Myocyte (in vitro differentiated cells): ENCODE measurements at places on chromosomes 6 and 20. TPM values are rescaled to one million over a fixed set of nuclear protein-coding genes. Genes with fewer than 3 reads are reported as not detected.
A peak's percentile ranks its signal among the peaks of the same experiment; 100 is the strongest.

The ZNF165 gene
- total RNA-seq = 0.78 TPM in 1 of 2 replicates, not detected in the other

The MYCT1 gene
- total RNA-seq = 0.21 TPM in 1 of 2 replicates, not detected in the other

The C2 gene
- 7.0 and 7.5 TPM in 2 replicates for total RNA-seq

The SYCP2 gene
- 0.57 and 0.78 TPM in 2 replicates for total RNA-seq

The NRSN1 gene
- total RNA-seq = not detected in 2 replicates

The NTSR1 gene
- total RNA-seq = not detected in 2 replicates

The ARMC12 gene
- 0.16 and 0.37 TPM in 2 replicates for total RNA-seq

The ATAT1 gene
- total RNA-seq = 8.1 and 13.3 TPM in 2 replicates

The KIAA1755 gene
- 0.16 and 0.57 TPM in 2 replicates for total RNA-seq

- DNase-seq = no peak
Observed at GRCh38 chr20:9918348-9918747, 79.5 kb upstream of the PAK5 start.

DNA sequence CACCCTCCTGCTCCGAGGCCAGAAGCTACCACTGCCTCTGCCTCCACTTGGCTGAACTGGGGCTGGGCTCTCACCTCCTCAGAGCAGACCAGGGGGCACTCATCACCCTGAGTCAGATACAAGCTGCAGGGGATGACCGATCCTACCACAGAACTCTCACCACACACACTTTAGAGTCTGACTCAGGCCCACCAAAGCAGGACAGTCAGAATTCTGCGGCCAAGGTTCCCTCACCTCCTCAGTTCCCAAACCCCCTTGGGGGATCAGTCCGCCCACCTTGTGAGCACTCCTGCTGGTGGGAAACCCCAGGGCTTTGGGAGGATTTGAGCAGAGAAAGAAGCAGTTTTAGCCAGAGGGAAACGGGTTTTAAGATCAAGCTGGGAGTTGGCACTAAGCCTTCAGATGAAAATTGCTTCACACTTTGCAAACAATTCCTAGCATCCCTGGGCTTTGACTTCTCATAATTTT lies 587.8 kb upstream of the JAG1 start:
- peak; percentile 68 for DNase-seq

GRCh38 chr6:15511248-15512125 lies 151.3 kb downstream of the DTNBP1 start:
- DNase-seq = peak; percentile 47

DNA sequence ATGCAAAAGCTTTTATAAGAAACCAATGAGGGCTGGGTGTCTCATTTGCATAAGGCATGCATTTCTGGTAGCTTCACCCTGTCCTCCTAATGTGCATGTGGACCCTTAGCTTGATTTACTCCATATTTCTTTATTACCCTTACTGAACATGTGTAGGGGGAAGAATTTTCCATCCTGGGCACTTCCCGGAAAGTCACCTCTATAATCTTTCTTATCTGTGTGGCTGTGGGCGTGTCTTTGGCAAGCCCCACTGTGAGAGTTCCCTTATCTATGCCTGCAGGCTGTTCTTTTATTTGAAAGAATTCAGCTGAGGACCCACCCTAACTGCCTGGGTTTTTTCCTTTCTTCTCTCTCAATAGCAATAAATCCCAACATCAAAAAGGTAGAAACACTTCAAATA lies 627.8 kb downstream of the DOK5 start:
- DNase-seq = no peak

DNA sequence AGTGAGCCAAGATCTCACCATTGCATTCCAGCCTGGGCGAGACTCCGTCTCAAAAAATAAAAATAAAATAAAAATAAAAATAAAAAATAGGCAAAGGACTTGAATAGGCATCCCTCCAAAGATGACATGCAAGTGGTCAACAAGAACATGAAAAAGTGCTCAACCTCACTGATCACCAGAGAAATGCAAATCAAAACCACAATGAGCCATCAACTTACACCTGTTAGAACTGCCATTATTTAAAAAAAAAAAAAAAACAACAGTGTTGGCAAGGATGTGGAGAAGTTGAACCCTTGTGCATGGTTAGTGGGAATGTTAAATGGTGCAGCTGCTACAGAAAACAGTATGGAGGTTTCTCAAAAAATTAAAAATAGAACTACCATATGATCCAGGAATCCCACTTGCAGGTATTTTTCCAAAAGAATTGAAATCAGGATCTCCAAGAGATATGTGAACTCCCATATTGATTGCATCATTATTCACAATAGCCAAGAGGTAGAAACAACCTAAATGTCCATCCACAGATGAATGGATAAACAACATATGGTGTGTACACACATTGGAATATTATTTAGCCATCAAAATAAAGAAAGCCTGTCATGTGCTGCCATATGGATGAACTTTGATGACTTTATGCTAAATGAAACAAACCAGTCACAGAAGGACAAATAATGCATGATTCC lies 2.8 kb downstream of the C20orf203 start:
- peak; percentile 65 for DNase-seq

DNA sequence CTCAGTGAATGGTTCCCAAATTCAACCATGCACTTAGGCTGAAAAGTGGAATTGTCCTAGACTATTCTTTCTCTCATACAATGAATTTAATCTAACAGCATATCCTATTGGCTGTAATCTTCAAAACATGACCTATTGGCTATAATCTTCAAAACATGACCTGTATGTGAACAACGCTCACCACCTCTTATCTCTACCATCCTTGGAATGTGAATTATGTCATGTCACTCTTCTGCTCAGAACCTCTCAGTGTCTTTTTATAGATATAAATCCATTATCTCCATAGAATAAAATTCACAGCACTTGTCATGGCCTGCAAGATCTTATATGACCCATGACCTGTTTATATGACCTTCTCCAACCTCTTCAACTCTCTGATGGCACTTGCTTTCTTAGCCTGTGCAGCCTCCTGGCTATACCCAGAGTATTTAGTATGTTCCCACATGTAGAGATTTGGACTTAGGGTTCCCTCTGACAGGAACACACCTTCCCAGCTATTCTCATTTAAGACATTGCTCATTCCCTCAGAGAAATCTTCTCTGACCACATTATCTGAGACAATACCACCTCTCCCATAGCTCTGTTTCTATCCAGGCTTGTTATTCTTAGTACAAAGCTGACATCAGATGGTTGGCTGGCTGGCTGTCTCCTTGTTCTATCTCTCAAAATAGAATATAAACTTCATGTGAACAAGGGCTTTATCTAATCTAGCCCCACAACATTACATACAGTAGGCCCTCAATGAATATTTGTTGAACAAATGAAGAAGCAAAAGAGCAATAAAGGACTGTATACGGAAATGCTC lies 275.0 kb upstream of the PREP start:
- peak; percentile 76 for DNase-seq

DNA sequence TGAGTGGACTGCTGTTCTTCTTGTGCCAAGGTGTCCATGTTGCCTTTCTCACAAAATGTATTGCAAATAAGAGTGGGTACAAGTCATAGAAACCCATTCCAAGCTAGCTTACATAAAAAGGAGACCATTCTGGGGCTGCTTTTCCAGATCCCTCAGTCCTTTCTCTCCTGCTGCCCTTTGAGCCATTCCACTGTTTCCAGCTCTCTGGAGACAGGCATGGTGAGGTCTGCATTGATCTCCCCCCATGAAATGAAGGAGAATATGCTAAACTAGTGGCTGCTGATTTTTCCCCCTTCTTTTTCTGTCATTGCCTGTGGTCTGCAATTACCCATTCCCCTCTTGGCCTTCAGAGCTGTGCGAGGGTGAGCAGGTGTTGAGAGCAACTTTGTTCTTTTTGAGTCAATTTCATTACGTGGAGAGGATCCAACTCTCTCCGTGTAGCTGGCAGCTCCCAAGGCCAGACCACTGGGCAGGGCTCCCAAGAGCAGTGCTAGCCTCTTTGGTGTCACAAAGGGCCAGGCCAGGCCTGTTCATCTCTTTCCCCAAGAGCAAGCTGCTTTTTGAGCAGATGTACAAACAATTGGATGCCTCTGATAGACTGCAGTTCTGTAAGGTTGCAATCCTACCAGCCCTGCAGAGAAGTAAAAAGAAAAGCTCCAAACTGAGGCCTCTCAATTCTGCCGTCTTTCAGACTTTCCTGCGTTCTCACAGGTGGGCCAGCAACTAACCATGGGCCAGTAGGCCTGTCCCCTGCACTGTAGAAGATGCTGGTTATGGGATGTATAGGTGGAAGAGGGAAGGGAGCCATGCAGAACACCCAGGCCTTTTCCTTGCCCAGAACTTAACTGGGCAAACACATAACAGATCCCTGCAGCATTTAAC lies 96.1 kb upstream of the ARMC2 start:
- peak; percentile 22 for DNase-seq

DNA sequence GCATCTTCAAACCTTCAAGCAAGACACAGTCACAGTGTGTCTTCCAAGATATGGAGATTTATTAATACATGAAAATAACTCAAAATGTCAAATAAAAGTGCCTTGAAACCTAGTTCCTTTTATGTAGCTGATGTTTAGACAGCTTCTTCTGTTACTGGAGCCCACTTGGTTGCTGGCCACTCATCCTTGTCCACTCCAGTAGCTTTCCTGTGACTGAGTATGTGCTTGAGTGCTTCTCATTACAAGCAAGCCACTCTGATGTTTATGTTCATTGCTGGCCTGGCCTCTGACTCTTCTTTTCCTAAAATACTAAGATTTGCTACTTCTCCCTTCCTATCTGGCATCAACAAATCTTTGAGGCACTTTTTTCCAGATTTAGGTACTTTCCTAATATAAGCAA lies 545.2 kb upstream of the MAN1A1 start:
- DNase-seq = no peak

GRCh38 chr6:8100159-8100854 lies 2.0 kb downstream of the EEF1E1 start:
- DNase-seq = no peak

- DNase-seq = no peak
Observed at GRCh38 chr20:58585753-58586540, 65.1 kb upstream of the STX16 start.

GRCh38 chr6:52591832-52592231 lies 15.0 kb upstream of the TRAM2 start:
- no peak for DNase-seq

DNA sequence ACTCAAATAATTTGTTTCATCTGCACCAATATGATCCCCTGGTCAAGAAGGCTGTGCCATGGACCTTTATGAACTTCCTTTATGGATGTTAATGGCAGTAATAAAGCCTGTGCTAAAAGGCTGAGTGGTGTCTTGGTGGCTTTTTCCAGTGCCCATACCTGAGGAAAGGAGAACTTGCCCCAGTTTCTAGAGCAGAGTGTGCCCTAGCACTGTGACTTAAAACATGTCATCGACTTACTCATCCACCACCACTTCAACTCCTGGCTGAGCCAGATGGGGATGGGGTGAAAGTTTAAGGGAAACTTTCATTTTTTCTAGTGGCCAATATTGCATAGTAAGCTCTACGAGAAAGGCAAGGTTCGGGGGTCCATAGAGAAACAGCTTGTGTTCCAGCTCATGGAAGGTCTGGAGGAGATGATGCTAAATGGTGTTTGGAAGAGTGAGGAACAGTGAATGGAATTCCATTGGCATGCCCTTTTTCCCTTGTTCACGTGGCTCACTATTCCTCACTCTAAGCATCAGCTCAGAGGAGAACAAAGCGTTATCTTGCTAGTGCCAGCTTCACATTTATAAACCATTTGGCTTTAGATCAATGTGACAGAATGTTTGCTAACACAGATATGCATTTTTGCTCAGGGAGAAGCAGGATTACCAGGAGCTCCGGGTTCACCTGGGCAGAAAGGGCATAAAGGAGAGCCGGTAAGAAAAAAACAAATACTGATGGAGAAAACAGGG lies 71.2 kb downstream of the COL19A1 start:
- DNase-seq = no peak

GRCh38 chr20:29325304-29325640 lies 1932.2 kb upstream of the DEFB115 start:
- no peak for DNase-seq

GRCh38 chr20:62952373-62952967 lies at the start of gene SLC17A9:
Gene SLC17A9 (plus strand): TSS chr20:62952709. CDS start chr20:62952831, 122 bp downstream.
- no peak for DNase-seq

DNA sequence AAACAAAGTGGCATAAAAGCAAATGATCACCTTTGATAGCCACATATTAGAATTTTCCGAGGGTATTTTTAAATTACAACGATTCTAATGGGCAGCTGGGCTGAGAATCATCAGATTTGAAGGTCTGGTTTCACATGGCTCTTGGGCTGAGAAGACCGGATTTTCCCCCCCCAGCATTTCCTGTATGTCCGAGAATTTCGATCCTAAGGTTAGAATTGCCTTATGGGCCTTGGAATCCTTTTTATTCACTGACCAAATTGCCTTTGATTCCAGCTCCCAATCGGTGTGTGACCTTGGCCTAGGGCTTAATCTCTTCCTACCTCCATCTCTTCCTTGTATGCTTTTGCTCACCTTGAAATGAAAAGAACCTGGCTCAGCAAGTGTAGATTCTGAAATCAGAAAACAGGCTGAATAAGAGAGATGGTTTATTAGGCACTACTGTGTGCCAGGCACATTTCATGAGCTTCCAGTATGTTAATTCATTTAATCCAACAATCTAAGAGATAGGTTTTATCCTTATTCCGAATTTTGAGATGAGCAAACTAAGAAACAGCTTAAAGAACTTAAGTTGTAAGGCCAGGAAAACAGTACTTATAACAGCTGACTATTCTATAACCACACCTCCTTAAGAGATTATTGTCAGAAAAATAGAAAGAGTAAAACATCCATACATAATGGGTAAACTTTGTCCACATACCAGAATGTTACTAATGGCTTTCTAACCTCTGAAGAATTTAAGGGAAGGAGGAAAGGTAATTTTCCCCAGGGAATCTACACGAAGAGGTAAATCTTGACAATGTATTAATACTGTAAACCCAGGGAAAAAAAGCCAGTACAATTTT lies 39.4 kb downstream of the HFE start:
- no peak for DNase-seq

GRCh38 chr6:22784601-22785410 lies 215.4 kb downstream of the HDGFL1 start:
- DNase-seq = no peak

DNA sequence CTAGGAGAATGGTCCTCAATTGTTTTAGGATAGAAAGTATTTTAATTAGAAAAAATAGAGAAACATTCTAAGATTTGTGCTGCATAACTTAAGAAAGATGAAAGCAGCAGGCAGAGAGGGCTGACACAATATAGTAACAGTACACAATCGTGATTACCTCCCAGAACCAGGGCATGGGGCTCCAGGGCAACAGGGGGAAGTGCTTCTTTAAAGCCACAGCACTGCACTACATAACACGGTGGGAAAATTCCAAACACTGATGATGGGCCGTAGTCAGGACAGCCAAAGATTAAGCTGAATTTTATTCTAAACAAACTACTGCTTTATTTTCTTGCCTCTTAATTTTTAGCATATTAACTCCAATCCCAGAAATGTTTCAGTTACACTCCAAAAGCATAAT lies 14.4 kb downstream of the EXOC2 start:
- DNase-seq = no peak

DNA sequence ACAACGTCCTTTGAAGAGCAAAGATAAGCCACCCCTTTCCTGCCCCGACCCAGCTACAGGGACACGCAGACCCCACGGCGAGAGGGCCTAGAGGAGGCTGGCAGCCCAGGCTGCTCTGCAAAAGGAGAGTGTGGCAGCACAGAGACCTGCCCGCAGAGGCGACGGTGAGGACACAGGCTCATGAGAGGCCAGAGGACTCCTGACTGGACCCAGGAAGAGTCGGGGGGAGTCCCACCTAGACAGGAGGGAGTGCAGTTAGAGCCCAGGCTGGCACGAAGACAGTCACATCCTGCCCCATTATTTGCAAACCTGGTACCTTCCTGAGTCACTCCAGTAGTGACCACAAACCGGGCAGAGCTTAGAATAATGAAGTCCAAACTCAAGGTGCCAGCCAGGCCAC lies 227.7 kb upstream of the CDH4 start:
- no peak for DNase-seq

- no peak for DNase-seq
Observed at GRCh38 chr6:13991393-13991792, 66.6 kb downstream of the RNF182 start.
